NCI-H82 (cell line): ENCODE measurements at places on chromosomes 1 and 21.
A peak's percentile ranks its signal among the peaks of the same experiment; 100 is the strongest.

DNA sequence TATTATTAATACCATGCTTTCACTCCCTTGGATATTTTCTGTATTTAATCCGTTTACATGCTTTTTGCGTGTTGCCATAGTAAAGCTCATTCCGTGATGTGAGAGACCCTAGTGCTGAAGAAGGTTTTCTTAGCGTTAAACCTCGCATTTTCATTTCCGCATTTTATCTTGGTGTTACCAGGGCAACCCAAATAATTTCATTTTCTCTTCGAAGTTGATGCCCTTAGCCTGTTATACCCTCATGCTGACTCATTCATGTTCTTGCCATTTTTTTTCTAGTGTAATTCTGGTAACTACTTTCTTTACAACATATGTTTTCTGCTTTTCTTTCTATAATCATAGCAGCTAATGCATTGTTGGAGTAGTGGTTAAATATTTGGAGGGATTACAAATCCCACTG is 37.2 kb downstream of the LRRC8C start:
- no peak for DNase-seq

- no peak for DNase-seq
Measured at GRCh38 chr1:111283838-111284237, 6.8 kb upstream of the CHIA start.

GRCh38 chr1:204232526-204232925 is 18.7 kb upstream of the GOLT1A start:
- no peak for DNase-seq

GRCh38 chr1:76864383-76864782 is 2.9 kb upstream of the ST6GALNAC5 start:
- DNase-seq: no peak

DNA sequence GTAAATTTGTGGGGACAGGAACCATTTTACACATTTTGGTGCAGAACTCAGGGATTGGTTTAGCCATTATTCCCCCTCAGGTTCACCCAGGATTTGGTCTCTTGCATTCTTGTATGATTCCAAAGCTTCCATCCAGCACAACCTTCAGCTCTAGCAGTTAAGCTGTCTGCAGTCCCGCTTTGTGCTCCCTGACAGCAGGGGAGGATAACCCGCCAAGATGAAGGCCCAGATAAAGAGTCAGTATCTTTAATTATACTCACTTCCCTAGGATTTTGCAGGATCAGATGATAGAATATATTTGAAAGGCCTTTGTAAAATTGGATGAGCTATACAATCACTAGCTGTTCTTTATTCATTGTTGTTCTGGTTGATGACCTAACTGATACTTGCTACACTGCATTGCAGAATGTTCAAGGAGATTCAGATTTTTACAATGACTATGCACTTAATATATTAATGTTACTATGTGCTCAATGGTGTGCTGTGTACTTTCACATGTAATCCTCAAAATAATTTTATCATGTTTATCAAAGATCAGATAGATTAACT is 49.8 kb downstream of the SLC16A1 start:
- peak; percentile 52 for DNase-seq

GRCh38 chr1:78370356-78370755 is 120.4 kb upstream of the PTGFR start:
- DNase-seq: no peak

GRCh38 chr21:43903451-43904091 is 38.5 kb downstream of the AGPAT3 start:
- DNase-seq: no peak

DNA sequence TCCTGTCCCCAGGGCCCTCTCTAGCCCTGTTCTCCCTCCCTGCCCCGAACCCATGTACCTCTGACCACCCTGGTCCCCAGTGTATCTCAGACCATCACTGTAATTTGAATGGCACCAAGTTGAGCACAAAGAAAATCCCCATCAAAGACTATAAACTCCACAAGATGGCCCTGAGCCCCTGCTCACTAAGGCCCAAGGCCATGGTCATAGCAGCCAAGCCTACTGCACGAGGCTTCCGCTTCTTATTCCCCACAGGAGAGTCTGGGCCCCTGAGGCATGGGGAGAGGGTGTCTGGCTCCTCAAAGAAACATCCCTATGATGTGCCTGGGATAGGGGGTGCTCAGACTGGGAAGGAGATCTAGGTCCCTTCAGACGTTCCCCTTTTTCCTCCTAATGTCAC is 4.5 kb downstream of the ZNF683 start:
- DNase-seq: no peak

DNA sequence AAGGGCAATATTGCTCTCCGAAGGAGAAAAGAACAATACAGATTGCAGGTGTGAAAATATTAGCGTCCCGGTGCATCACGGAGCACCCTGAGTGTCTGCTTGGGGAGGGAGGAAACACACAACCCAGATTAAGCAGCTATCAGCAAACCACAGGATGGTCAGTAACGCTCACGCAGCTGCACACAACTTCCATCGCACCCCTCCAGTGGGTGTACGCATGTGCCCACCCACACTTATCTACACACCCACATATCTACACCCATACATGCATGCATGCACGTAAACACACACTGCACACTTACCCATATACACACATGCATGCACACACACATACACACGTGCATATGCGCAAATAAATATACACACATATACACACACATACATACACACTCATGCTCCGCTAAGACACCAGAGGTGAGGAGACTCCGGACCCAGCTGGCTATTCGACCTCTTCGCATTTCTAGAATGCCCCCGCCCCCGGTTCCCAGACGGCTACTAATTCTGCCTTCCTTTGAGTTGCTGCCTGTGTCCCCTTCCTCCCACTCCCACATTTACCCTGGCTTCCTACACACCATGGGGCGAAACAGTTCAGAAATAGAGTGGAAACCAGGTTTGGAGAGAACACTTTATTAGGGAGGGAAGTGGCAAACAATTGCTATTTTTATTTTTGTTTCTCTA is 26.2 kb downstream of the ITPKB start:
- DNase-seq: no peak

GRCh38 chr1:17908945-17909344 is 153.8 kb downstream of the ACTL8 start:
- no peak for DNase-seq

DNA sequence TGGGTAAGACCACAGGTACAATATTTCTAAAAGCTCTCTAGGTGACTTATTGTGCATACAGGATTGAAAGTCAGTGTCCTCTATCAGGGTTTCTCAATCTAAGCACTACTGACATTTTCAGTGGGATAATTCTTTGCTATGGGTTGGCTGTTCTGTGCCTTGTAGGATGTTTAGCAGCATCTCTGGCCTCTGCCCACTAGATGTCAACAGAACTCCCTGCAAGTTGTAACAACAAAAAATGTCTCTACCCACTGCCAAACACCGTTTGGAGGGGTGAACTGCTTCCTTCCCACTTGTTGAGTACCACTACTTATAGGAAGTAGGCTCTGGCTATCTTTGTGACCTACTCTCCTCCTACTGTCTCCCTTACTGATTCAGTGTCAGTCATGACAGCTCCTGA is 90.1 kb upstream of the ZRANB2 start:
- DNase-seq: no peak

- DNase-seq: peak; percentile 42
Measured at GRCh38 chr1:32766328-32766972, 50.7 kb downstream of the YARS1 start.

GRCh38 chr1:28246427-28246832 is 10.5 kb downstream of the ATP5IF1 start:
- DNase-seq: peak; percentile 28

DNA sequence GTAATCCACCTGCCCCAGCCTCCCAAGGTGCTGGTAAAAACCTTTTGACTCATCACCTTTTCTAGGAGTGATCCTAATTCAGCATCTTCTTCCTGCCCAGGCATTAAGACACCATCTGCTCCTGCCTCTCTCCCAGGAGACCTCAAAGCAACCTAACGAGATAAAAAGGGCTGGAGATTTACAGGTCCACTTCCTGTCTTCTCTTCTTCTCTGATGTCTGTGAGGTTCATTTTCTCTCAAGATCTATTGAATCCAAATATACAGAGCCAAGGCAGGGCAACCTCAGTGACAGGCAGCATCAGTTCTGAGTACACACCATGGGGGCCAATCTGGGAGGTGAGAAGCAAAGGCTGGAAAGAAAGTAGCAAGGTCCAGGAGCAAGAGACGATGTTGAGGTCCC is 219.4 kb downstream of the SETD4 start:
- peak; percentile 59 for DNase-seq

DNA sequence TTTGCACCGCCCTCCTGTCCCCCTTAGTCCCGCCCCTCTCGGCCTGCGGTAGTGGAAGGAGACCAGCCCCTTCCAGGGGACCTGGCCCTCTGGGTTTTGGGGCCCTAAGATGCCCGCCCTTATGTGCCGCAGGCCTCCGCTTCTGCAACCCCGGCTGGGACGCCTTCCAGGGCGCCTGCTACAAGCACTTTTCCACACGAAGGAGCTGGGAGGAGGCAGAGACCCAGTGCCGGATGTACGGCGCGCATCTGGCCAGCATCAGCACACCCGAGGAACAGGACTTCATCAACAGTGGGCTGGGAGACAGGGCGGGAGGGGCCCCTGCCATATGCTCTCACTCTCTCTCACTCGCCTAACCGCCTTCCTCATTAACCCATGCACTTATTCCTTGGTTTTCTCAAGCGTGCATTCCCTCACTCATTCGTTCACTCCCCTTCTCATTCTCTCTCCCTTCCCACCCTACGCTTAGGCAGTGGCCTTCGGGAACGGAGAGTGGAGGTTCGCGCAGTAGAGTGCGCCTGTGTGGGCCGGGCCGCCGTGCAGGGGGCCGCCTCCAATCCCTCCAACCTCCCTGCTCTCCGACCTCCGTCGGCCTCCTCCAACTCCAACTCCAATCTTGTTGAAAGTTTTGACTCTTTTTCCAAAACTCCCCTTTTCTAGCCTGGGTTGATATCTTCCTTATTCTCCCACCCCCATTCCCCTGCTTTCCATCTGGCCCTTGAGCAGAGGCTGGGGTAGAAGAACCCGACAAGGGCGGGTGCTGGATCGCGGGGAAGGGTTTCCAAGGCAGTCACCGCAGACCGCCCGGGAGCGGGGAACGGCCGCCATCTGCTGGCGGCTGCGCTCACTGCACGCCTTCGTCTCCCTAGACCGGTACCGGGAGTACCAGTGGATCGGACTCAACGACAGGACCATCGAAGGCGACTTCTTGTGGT is 15.2 kb downstream of the BCAN start:
- peak; percentile 91 for DNase-seq

DNA sequence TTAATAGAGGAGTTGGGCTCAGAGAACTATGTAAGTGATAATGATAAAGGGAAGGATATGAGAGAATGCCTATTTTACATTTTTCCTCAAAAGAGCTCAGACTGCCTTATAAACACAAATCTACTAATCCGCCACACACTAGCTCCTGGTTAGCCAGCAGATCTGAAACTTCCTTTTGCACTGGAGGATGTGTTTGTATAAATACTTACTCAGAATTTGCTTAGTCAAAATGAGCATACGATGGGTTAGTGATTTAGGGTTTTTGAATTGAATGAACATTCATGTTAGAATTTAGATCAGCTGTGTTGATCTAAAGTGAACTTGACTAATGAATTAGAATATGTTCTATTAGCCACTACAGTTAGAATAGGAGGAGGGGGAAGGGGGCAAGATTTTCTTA is 9.1 kb upstream of the IER5 start:
- no peak for DNase-seq

DNA sequence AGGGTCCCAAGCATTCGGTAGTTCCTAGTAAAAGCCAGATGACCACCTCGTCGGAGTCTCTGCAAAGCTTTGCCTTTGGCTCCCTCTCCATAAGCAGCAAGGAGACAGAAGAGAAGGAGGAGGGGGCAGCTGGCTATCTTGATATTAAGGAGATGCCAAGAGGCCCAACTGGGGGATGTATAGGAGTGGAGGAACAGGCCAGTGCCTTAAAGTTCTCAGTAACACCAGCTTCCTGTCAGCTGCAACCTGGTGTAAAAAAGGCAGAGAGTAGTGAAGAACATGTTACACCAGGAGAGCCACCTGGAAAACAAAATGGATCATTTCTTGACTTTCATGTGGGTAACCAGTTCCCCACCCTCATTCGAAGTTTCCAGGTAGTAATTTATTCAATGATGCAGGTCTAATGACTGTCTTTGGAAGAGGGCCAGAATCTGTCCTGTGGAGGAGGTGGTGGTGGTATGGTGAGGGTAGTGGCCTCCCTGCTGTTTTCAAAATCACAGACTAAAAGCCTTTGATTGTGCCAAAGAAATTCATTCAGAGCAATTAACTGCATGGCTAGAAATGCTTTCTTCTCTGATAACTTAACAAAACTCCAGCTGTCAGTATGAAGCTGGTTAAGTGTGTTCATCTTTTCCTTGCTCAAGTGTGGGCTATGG is 27.3 kb downstream of the TMEM200B start:
- peak; percentile 49 for DNase-seq

- DNase-seq: no peak
Measured at GRCh38 chr1:21639594-21640041, 29.5 kb downstream of the RAP1GAP start.

GRCh38 chr1:243233908-243234307 is 21.2 kb downstream of the CEP170 start:
- DNase-seq: peak; percentile 29

DNA sequence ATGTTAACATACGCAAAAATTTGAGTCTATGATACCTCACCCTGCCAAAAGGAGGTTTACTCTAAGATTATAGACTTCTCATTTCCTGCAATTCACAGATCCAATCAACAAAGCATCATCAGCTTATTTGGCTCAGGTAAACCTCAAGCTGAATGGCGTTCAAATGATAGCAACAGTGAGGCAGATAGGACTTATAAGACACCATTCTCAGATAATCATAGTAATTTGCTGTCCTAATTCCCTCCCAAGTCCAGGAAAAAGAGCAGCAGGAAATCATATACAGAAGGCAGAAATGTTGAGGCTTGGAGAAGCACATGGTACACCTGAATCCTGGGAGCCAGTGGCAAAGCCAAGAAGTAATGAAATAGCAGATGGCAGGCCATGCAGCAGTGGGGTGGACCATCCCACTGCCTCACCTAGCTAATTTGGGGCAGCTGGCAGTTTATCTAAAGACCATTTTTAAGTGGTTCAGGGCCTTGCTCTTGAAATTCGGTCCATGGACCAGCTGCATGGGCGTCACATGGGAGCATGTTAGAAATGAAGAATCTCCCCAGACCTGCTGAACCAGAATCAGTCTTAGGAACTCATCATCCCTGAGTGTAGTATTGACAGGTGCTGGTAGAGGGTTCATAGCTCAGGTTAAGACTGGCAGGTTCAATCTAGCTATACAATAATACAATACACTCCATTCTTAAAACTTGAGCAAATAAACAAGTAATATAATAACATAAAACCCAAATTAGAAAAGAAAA is 57.7 kb downstream of the ASTN1 start:
- no peak for DNase-seq

DNA sequence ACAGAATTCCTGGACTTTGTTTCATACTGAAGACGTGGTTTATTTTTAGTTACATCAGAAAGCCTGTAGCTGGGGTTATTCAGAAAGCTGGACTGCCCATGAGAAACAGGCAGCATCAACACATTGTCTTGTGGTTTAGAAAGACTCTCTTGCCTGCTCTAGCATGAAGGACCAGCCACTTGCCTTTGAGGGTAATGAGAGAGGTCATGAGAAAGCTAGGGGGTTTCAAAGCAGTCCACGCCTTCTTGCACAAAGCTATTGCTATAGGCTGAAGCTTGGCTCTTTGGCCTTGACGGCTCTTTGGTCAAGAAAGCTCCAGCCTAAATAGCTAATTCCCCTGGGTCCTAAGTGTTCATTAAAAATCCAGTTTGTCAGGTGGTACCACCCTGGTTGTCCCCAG is 208.1 kb downstream of the PRDM2 start:
- DNase-seq: no peak
